ENCODE measurements at places on chromosomes 5 and 9. TPM values are rescaled to one million over a fixed set of nuclear protein-coding genes. Genes with fewer than 3 reads are reported as not detected.

Gene SPAAR
- 0.31 TPM for total RNA-seq

Gene ANKRD34B
- not detected for total RNA-seq

Gene PRLR
- 0.36 TPM for total RNA-seq

Gene PCDHGA4
- 1.4 TPM for total RNA-seq

Gene SARDH
- total RNA-seq, result 30.5 TPM

DNA sequence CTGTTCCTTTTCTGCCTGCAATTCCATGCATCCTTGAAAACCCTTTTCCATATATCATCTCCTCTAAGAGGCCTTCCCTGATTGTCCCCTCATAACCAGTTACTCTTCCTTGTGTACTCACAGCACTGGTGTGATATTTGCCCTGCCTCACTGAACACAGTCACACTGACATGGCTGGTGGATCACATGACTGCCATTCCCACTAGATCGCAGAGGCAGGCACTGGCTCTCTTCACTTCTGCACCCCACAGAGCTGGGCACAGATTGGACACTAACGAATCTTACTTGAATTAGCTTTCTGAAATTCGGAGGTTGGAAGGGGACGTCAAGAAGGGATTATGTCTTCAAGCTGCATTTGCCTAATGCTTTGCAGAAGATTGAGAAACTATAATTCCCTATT is 208.0 kb downstream of the PAPPA start:
- no peak for DNase-seq

GRCh38 chr9:114513959-114514267 is 8.6 kb upstream of the WHRN start:
- DNase-seq, result no peak

- no peak for DNase-seq
Measured at GRCh38 chr9:13586587-13587374, 307.3 kb upstream of the MPDZ start.

GRCh38 chr5:37710965-37711364 is 128.9 kb downstream of the GDNF start:
- DNase-seq, result no peak

GRCh38 chr5:136984772-136985446 is 514.2 kb downstream of the SPOCK1 start:
- DNase-seq, result no peak
